ENCODE measurements at places on chromosomes 7 and 10. TPM values are rescaled to one million over a fixed set of nuclear protein-coding genes. Genes with fewer than 3 reads are reported as not detected.

The UBE2D4 gene
- 21.4 TPM for polyA plus RNA-seq

The RBM20 gene
- polyA plus RNA-seq, result 1.6 TPM

The EN2 gene
- not detected for polyA plus RNA-seq

The RBP3 gene
- polyA plus RNA-seq, result not detected

The GIMAP7 gene
- polyA plus RNA-seq, result 9.3 TPM

The KCND2 gene
- 0.67 TPM for polyA plus RNA-seq

The ZNF722 gene
- polyA plus RNA-seq, result not detected

The FAM13C gene
- polyA plus RNA-seq, result 15.3 TPM

The SLC18A3 gene
- polyA plus RNA-seq, result not detected

The AKR1C4 gene
- not detected for polyA plus RNA-seq

The TMEM254 gene
- 9.8 TPM for polyA plus RNA-seq

The ZWINT gene
- 3.0 TPM for polyA plus RNA-seq

The SPRN gene
- 0.18 TPM for polyA plus RNA-seq

The LRIT1 gene
- not detected for polyA plus RNA-seq

The CDH23 gene
- polyA plus RNA-seq, result 21.1 TPM

The ADRA2A gene
- polyA plus RNA-seq, result 99.6 TPM
